ENCODE measurements at places on chromosomes 13 and 19.
A peak's percentile ranks its signal among the peaks of the same experiment; 100 is the strongest.

DNA sequence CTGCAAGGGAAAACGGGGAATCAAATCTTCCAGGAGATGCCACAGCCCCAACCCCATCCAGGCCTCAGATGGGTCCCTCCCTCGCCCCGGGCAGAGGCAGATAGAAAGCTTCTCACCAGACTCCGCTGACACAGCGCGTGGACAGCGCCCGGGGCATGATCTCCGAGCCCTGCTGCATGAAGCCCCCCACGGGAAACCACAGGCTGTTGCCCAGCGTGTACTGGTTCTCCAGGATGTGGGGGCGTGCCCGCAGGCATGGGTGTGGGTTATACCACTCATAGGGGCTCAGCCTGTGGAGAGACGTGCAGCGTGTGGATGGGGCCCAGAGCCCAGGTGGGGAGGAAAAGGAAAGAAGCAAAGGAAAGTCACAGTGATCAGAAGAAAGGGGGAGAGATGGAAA is 27.2 kb upstream of the ATP1A3 start:
- no peak for DNase-seq

DNA sequence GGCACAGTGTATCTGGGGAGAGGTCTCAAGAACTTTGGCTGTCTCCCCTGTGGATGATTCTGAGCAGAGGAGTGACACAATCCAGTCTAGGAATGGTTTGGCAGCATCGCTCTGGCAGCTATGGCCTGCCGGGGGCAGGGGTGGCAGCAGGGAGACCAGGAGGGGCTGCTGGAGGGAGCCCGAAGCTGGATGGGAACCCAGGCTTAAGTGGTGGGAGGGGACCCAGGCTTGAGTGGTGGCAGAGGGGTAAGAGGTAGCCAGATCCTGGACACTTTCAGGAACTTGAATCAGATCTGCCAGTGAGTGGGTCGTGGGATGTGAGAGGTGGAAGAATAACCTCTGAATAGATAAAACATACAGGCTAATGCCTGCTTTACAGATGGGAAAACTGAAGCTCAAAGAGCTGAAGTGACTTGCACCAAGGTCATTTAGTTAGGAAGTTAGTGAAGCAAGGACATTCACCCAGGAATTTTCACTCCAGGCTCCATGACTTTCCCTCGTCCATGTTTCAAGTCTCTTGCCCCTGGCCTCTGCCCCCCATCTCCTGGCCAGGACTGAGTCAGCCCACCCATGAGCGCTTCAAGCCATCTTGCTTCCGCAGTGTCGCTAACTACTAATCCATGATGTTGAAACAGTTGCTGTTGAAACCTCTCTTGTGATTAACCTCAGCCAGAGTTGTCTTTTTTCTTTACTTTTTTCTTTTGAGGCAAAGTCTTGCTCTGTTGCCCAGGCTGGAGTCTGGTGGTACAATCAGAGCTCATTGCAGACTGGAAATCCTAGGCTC is 29.9 kb upstream of the C1QTNF9 start:
- no peak for DNase-seq

DNA sequence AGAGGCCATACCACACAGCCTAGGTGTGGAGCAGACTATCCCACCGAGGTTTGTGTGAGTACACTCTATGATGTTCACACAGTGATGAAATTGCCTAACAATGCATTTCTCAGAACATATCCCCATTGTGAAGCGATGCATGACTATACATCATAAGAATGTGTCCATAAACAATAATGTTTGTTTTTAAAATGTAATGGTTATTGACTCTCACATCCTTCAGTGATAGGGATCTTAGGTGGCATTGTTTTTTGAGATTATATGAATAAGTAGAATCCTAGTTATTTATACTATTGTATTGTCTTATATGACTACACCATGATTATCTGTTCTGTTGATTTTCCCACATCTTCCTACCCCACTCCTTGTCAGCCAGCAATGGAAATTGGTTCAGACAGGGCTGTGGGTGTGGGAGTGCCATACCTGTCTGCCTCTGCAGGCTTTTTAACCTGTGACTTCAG is 13.6 kb downstream of the CCNA1 start:
- DNase-seq, result no peak

GRCh38 chr19:3038214-3038613 is 9.1 kb upstream of the TLE2 start:
- no peak for DNase-seq

- no peak for DNase-seq
These were observed 32.5 kb upstream of the IRS2 start for GRCh38 chr13:109818886-109819285.

- DNase-seq, result no peak
These were observed 114.4 kb downstream of the RAB20 start for GRCh38 chr13:110447058-110447511.

DNA sequence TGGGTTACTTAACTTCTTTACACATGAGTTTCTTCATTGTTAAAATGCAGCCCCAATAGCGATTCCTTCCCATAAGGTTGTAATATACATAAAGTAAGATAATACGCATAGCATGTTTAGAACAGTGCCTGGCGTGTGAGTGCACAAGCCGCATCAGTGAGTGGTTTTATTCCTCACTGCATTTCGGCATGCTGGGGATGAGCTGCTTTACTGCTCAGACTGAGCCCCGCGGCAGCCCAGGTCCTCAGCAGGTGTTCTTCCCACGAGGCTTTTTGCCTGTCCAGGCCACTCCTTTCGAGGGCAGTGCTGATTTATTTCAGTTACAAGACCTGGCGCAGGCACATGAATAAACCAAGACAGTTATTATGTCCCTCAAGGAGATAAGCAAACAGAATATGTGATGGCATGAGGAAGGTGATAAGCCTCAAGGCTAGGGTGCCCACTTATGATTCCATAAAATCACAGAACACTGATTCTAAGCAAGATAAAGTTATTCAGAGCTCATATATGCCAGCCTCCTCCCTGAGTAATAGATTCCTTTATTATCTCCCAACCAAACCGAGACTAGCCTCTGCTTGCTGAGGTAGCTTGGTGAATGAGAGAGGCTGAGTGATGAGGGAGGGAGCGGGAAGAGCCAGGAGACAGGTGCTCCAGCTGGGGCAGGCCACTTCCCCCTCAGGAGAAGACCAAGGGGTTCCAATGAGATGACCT is 505.5 kb downstream of the DIAPH3 start:
- DNase-seq, result no peak

DNA sequence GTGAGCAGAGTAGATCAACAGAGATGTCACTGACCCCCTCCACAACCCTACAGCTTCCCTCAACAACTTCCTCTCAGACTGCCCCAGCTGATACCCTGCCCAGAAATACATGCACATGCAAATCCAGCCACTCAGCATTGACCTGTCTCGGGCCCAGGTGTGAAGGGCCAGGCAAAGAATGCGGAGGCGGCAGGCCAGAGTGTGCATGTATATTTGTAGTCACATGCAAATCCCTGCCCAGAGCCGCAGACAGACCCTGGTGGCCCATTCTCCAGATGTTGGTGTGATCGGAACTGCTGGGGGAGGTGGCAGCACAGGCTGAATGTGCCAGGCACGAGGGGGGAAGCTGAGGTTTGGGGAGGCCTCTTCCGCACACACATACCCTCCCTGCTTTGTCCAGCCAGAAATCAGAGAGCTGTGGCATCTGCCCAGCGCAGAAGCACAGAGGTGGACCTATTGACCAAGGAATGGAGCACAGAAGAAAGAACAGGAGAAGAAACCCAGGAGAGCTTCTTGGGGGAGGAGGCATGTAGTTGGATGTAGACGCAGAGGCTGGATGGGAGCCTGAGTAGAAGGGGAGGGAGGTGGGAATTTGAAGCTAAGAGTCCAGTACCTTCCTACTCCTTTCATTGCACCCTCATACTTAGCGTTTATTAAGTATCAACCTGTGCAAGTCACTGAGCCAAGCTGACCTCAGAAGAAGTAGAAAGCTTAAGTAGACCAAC is 14.4 kb downstream of the MEF2B start:
- DNase-seq, result no peak

GRCh38 chr19:33868788-33869412 is 72.2 kb downstream of the KCTD15 start:
- no peak for DNase-seq

DNA sequence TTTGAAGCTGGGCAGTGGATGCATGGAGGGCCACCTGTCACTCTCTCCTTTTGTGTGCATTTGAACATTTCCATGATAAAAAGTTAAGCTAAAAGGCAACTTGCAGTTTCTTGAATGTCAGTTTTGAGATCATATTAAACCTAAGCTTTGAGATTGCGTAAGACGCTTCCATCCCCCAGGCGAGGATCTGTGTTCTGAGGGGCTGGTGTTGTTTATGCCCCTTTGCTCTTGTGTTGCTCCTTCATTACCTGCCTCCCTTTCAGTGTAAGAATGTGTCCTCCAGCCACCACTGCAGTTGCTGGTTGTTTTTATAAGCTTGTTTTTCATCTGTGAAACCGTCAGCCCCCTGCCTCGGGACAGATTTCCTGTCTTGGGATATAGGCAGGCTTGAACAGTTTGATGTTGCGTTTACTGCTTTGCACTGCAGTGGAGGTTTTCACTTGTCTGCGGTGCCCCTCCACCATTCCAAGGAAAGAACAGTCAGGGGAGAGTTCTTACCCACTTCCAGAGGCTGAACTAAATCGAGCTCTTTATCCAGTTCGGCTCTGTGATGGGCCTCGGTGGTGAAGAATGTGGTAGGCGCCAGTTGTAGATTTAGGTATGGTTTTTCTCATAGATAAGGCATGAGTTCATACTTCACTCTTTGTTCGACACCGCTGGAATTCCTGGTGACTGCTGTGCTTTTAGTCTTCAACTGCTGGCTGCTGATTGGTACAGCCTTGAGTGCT is 96.8 kb downstream of the ARHGEF7 start:
- no peak for DNase-seq

- DNase-seq, result no peak
These were observed 5.8 kb downstream of the CERS1 start for GRCh38 chr19:18889949-18890745.

GRCh38 chr19:45953676-45954075 is 20.0 kb downstream of the NOVA2 start:
- no peak for DNase-seq

DNA sequence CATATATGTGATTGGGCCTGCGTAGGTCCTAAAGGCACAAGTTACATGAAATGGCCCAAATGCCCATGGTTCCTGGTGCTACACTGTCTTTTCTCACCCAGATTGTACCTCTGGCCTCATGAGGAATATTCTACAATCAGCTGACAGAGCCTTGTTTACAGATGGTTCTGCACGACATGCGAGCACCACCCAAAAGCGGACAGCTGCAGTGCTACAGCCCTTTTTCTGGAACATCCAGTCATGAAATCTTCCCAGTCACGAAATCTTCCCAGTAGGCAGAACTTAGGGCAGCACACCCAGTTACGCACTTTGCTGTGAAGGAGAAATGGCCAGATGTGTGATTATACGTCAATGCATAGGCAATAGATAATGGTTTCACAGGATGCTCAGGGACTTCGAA is 7.7 kb upstream of the ELF1 start:
- no peak for DNase-seq

- DNase-seq, result no peak
These were observed 35.4 kb upstream of the ADGRE1 start for GRCh38 chr19:6852001-6852400.

DNA sequence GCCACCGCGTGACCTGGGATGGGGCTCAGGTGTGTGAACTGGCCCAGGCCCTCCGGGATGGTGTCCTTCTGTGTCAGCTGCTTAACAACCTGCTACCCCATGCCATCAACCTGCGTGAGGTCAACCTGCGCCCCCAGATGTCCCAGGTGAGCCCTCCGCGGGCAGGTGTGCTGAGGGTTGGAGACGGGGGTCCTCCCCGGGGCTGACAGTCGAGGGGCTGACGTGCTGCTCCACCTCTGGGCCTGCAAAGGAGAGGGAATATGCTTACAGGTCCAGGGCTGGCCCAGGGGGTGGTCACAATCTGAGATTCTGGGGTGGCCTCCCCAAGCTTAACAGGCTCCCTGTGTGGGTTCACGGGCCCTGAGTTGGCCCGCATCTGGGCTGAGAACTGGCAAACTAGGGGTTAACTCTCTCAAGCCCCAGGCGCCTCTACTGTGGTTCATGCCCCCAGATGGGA is 386 bp downstream of the VAV1 start:
- no peak for DNase-seq

GRCh38 chr13:76651286-76651685 is 234.9 kb downstream of the KCTD12 start:
- DNase-seq, result no peak

GRCh38 chr13:50030315-50030714 is 15.1 kb downstream of the KCNRG start:
- DNase-seq, result no peak

- DNase-seq, result no peak
These were observed 1.9 kb upstream of the RHPN2 start for GRCh38 chr19:33066543-33066942.

DNA sequence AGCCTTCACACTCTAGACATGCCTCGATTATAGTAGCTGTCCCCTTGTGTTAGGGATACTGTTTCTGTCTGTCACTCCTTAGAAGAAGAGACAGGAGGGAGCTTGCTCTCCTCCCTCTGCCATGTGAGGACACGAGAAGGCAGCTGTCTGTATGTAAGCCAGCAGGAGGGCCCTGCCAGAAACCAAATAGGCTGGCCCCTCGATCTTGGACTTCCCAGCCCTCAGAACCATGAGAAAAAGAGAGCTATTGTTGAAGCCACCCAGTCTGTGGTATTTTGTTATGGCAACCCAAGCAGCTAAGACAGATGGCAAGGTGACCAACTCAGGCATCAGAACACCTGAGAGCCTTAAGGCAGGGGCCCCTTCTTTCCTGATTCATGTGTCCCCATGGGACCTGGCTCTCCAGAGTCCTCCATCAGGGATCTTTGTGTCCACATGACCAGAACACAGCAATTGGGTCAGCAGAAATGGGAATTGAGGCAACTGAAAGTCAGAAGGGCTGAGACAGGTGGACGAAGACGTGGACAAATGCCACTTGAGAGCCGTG is 65.6 kb upstream of the NPAS1 start:
- DNase-seq, result peak; percentile 40

DNA sequence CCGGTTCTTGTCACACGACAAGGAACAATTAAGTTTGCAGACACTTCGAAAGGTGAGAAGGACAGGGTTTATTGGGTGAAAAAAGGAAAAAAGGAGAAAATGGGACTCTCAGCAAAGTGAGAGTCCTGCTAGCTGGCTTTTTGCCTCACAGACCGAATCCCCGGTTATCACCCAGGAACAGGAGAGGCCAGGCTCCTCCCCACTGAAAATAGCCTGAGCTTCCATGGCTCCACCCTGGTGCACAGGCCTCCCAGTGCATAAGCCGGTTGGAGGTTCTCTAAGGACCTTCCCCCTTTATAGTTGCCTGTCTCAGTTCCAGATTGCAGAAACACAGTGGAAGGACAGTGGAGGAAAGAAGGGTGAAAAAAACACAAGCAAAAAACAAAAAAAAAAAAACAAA is 571.7 kb downstream of the KCTD12 start:
- no peak for DNase-seq

DNA sequence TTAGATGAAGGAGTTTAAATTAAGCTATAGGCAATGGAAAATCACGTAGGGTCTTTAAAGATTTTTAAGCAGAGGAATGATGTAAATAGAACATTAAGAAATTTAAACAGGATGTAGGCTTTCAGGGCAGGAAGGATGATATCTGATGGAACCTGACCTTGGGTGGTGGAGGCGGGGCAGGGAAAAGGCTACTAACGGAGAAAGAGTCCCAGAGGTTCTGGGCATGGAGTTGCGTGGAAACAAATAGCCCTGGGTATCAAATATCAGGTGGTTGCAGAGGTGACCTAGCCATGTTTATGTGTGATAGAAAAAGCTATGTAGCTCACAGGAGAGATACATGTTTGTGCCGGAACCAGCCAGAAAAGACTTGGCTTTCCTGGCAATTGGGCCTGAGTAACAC is 7.8 kb upstream of the CDK8 start:
- DNase-seq, result no peak

All from NCI-H510A treated with DMSO at 0.1 percent for 48 hours (cell line).